ENCODE measurements at places on chromosomes 4 and X. TPM values are rescaled to one million over a fixed set of nuclear protein-coding genes. Genes with fewer than 3 reads are reported as not detected.

LINC00632 gene
- 513 TPM for total RNA-seq

SOWAHB gene
- total RNA-seq: not detected

GRCh38 chr4:188429965-188430364 is 290.7 kb downstream of the TRIML1 start:
- no peak for DNase-seq

ITIH6 gene
- total RNA-seq: not detected

P2RY8 gene
- total RNA-seq: 3.0 TPM

GRCh38 chr4:70488748-70489147 is 16.8 kb downstream of the MUC7 start:
- no peak for DNase-seq

GRCh38 chr4:7466904-7467303 is 32.2 kb upstream of the PSAPL1 start:
- no peak for DNase-seq

- DNase-seq: peak; percentile 65
Measured at GRCh38 chr4:2745981-2746806, 9.9 kb downstream of the TNIP2 start.

DNA sequence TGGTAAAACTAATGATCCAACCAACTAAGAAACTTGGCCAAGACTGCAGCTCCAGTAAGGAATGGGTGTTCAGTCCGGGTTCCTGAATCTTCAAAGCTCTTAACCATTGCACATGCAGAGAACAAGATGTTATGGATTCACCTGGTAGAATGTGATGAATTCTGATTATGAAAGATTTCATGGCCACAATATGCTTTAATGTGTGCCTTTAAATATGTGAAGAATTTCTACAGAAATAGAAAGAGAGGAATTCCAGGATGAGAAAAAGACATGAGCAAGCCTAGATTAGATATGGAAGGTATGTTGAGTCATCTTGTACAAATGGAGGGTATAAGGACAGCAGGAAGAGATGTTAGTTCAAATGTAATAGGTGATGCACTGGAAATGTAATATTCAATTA is 472.2 kb upstream of the TENM3 start:
- no peak for DNase-seq

- no peak for DNase-seq
Measured at GRCh38 chr4:150207871-150208270, 129.6 kb downstream of the DCLK2 start.

DNA sequence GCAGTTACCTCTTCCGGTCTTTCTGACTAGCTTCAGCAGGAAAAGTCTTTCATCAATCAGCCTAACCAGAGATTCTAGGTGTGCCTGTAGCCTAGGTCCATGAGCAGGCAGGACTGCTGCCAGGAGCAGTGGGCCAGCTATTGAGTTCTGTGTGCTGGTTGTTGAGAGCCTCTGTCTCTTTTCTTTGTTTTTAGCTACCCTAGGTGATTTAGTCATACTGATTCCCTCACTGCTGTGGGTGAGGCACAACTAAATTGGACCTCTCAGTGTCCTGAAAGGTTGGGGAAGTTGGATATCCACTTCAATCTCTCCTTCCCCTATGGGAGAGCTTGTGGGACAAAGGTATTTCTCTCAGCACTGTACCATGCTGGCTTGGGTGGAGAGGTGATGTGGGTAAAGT is 354.9 kb downstream of the GPAT3 start:
- no peak for DNase-seq

DNA sequence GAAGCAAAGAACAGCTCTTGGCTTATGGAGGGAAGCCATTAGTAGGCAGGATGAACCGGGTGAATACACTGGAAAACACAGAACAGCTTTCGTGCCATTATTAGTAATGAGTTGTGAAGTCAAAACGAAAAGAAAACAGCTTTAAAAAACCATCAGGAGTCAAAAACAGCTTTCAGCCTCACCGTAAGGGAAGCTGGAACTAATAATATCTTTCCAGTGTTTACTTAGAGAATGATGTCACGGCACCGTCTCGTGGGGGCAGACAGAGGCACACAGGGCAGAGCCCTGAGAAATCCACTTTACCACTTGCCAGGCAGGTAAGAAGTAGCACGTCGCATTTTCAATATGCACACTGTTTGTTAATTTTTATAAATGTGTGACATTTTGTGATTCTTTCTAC is 37.9 kb upstream of the HMX1 start:
- no peak for DNase-seq

- DNase-seq: no peak
Measured at GRCh38 chr4:88033309-88033708, 25.9 kb downstream of the PKD2 start.

- no peak for DNase-seq
Measured at GRCh38 chr4:41791557-41791956, 43.0 kb upstream of the PHOX2B start.

DNA sequence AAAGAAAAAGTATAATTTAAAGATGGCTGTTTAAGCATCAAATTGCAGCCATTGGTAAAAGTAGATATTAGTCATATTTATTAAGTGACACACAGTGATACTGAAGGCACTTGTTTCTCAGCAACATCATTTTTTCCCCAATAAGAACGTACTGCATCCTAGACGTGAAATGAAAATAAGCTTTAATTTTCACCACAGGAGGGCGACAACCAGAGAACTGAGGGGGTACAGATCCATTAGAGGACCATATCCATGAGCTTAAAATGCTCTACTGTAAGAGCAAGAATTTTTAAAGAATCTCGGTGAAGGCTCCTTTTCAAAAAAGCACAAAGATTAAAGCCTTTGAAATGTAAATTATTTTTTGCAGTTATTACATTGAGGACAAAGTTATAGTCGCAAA is 33.4 kb downstream of the FRG1 start:
- DNase-seq: no peak

DNA sequence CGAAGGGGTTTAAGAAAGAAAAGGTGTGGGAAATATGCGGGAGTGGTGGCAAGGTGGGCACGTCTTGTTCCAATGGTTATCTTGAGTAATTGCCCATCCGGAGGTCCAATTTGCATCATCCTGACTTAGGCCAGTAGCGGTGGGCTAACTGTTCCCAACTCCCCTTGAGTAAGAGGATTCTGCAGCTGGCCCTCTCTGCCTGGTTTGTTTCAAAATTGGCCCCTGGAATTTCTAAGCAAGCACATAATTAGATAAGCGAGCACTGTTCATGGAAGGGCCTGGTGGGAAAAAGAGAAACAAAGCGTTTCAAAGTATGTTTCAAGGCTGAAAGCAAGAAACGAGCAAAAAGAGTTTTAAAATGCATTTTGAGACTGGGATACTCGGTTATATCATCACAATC is 198.2 kb downstream of the CEP135 start:
- DNase-seq: no peak

BBS12 gene
- 4.7 TPM for total RNA-seq

DNA sequence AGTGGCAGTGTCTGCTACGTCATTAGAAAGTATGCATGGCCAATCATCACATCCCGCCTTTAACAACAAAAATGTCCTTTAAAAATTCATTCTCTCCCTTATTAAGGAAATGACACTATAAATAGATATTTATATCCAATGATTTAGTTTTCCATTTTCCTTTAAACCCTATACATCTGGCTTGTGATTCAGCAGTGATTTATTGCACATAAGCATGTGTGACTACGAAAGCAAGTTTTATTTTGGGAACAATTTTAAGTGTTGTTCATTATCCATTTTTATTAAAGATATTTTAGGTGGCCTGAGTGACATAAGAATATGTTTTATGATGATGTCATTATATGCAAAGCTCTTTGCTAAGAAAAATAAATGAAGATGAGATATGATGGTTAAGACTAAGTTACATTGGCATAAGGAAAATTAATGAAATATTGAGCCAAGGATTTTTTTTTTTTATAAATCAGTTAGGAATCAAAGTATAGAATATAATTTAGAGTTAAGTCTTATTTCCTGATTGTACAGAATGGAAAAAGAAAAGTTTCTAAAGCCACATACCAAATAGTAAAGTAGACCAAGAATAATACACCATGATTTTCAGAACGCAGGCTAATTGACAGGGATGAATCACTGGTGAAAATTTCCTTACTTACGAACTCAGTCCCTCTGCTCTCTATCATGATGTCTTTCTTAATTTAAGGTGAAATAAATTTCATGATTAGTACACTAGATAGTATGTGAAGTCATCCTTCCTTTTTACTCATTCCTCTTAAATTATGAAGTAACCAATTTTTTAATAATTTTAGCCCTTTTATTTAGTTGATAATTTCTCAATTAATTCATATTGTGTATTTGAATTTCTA is 822.4 kb downstream of the FAT4 start:
- no peak for DNase-seq

DNA sequence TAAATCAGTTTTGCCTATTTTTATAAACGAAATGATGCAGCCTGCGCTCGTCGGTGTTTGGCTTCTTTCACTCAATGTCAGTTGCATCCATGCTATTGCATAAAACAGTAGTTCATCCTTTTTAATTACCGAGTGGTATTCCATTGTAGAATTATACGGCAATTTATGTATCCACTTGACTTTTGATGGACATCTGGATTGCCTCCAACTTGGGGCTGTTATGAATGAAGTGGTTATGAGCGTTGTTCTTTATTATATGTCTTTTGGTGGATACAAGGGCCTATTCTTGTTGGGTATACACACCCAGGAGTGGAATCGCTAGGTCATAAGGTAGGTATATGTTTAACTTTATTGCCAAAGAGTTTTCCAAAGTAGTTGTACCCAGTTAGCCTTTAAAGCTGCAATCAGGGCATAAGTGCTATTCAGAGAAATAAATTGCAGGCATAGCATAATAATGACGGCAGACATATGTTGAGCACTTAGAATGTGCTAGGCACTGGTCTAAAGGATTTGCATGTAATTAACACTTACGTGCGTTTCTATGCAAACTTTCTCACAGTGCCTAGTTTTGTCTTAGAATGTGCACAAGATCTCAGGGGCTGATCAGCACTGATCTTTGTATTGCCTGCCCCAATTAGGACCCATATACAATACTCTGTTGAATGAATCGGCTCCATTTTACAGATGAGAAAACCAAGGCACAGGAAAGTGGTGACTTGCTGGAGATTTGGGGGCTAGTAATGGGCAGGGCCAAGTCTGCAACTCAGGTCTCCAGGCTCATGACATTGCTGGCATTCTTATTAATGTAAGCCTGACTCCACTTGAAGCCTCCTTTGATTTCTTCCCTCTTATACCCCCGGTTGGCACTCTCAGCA is 407.0 kb downstream of the BCOR start:
- no peak for DNase-seq

DNA sequence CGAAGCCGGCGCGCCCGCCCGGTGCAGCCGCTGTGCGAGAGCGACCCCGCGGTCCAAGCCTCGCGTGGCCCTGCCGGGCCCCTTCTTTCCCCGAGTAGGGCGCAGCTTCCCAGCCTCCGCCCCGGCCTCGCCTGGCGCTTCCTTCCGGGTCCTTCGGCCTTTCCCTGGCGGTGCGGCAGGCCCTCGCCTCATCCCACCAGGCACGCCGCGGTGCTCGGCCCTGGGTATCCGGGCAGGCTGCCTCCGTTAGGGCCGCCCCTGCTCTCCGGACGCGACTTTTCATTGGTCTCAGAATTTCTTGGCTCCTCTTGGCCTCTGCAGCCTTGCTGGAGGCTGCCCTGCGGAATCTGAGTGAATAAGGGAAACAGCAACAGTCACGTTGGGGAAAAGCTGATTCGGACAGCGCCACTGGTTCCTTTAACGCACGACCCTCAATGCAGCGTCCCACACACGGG is 429 bp downstream of the UVSSA start:
- peak; percentile 87 for DNase-seq

BRS3 gene
- total RNA-seq: not detected

MAD2L1 gene
- total RNA-seq: 3.4 TPM

DNA sequence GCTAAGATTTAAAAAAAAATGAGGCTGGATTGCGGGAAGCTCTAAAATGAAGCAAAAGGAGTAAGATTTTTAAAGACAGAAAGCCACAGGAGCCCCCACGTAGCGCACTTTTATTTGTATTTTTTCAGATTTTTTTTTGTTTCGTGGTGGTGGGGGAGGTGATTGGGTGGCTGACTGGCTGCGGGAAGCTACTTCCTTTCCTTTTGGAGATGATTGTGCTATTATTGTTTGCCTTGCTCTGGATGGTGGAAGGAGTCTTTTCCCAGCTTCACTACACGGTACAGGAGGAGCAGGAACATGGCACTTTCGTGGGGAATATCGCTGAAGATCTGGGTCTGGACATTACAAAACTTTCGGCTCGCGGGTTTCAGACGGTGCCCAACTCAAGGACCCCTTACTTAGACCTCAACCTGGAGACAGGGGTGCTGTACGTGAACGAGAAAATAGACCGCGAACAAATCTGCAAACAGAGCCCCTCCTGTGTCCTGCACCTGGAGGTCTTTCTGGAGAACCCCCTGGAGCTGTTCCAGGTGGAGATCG is 908 bp downstream of the PCDH10 start:
- no peak for DNase-seq

- DNase-seq: no peak
Measured at GRCh38 chrX:108018656-108019381, 26.0 kb upstream of the VSIG1 start.

DNA sequence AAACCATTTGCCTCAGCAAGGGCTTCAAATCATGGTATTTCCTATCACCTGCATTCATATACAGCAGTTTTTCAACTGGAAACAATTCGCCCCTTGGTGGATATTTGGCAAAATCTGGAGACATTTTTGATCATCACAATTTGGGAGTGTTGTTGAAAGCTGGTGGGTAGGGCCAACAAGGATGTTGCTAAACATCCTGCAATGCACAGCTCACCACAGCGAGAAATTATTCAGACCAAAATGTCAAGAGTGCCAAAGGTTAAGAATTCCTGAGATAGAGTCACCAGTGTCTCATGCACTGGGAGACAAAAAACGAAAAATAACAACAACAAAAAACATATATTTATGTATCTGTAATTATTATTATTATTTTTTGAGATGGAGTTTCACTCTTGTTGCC is 435.2 kb upstream of the CTSO start:
- DNase-seq: no peak

STAP1 gene
- total RNA-seq: 0.15 TPM

HTRA3 gene
- total RNA-seq: 48.5 TPM

LUZP4 gene
- not detected for total RNA-seq

BEND2 gene
- total RNA-seq: not detected

- DNase-seq: no peak
Measured at GRCh38 chr4:166895771-166896170, 338.5 kb downstream of the SPOCK3 start.

DNA sequence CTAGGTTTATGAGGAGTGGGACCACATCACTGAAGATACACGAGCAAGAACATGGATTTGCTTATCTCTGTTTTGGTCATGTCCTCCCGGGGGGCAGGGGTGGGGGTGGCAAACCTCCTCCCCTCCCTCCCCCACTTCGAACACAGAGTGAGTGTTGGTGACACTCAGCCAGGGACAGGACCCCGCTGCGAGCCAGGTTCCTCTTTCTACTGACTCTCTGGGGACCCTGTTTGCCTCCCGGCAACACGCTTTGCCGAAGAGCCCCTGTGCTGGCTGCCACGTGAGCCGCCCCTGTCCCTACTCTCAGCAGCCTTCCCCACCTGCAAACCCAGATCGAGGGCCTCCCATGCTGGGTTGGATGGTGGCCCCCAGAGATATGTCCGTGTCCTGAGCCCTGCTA is 34.7 kb downstream of the P2RY8 start:
- DNase-seq: no peak

DNA sequence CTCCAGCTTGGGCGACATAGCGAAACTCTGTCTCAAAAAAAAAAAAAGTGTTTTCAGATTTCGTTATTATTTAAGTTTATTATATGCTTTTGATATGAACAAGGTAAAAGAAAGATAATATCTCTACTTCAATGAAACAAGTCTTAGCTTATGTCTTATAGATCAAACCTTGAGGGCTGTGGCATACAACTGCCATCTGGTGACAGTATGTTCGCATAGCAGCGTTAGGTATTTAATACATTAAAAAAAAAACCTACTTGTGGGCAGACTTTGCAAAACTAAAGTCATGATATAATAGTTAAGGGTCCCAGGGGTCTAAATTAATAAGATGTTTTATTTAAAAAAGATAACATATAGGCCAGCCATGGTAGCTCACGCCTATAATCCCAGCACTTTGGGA is 161.2 kb upstream of the AMOT start:
- DNase-seq: no peak
